ENCODE measurements at places on chromosomes 4 and X.

DNA sequence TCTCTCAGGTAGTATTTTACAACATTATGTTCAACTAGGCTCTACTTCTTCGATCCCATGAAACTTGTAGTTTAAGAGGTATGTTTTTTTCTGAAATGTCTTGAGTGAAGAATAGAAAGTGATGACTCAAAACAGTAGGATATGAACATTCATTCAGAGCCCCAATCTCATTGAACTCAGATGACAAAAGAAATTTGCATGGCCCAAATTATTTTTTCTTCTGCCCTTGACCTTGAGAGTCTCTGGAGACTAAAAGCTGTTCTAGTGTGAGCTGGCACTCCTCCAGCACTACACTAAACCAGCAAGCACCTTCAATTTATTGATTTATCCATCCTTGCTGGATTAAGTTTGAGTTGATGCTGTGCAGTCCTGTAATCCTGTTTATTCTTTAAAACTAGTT, 4.0 kb downstream of the DCLK2 start:
- no peak overlapping the region for H3K27ac ChIP-seq
- DNase-seq, result no peak
- H3K4me1 ChIP-seq, result peaks cover 5% of the 10 kb centered on the region
- no peaks in the 10 kb centered on the region for H3K36me3 ChIP-seq
- H3K4me3 ChIP-seq, result no peak overlapping the region

- H3K4me3 ChIP-seq, result no peak overlapping the region
- H3K27me3 ChIP-seq, result no peaks in the 10 kb centered on the region
- no peaks in the 10 kb centered on the region for H3K4me1 ChIP-seq
- DNase-seq, result no peak
- H3K27ac ChIP-seq, result no peak overlapping the region
- H3K36me3 ChIP-seq, result no peaks in the 10 kb centered on the region
Observed at GRCh38 chr4:43357252-43357974, 464.9 kb downstream of the GRXCR1 start.

DNA sequence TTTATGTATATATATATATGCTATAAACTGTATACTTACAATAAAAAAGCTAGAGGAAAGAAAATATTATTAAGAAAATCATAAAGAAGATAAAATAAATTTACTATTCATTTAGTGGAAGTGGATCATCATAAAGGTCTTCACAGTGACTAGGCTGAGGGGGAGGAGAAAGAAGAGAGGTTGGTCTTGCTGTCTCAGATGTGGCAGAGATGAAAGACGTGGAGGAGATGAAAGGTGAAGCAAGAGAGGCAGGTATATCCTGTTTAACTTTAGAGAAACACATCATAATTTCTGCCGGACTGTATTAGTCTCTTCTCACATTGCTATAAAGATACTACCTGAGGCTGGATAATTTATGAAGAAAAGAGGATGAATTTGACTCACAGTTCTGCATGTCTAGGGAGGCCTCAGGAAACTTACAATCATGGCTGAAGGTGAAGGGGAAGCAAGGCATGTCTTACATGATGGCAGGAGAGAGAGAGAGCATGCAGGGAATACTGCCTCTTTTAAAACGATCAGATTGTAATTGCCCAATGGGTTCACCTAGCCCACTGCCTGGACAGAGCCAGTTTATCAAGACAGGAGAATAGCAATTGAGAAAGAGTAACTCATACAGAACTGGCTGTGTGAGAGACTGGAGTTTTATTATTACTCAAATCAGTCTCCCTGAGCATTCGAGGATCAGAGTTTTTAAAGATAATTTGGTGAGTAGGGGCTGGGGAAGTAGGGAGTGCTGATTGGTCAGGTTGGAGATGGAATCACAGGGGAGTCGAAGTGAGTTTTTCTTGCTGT, 22.1 kb upstream of the RRAGB start:
- H3K27ac ChIP-seq, result no peak overlapping the region
- H3K4me1 ChIP-seq, result peaks cover 29% of the 10 kb centered on the region
- no peak overlapping the region for H3K4me3 ChIP-seq
- H3K27me3 ChIP-seq, result no peaks in the 10 kb centered on the region
- no peak for DNase-seq

- no peak overlapping the region for H3K27ac ChIP-seq
- no peaks in the 10 kb centered on the region for H3K27me3 ChIP-seq
- no peak for DNase-seq
- H3K36me3 ChIP-seq, result no peaks in the 10 kb centered on the region
Observed at GRCh38 chr4:2337896-2338295, 76.0 kb upstream of the MXD4 start.

- no peaks in the 10 kb centered on the region for H3K27me3 ChIP-seq
- no peak overlapping the region for H3K4me3 ChIP-seq
- no peak for DNase-seq
- no peak overlapping the region for H3K27ac ChIP-seq
- H3K36me3 ChIP-seq, result no peaks in the 10 kb centered on the region
Observed at GRCh38 chr4:24265989-24266388, 318.4 kb downstream of the DHX15 start.

DNA sequence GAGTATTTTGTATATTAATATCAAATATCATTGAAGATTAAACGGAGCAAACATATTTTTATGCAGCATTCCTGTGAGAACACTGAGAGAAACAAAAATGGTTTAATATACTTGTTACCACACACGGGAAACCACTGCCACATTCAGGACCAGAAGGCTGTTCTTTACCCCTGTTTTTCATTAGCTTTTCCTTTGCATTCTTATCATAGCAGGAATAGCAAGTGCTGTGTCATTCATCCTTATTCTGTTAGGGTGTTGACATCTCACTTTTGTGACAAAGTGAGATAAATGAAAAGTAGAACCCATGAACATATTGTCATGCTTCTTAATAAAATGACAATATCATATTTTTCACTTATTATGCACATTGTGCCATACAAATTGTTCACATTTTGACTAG, 212.4 kb upstream of the NDST4 start:
- no peaks in the 10 kb centered on the region for H3K4me1 ChIP-seq
- no peaks in the 10 kb centered on the region for H3K27me3 ChIP-seq
- no peak for DNase-seq
- H3K36me3 ChIP-seq, result no peaks in the 10 kb centered on the region
- H3K4me3 ChIP-seq, result no peak overlapping the region

DNA sequence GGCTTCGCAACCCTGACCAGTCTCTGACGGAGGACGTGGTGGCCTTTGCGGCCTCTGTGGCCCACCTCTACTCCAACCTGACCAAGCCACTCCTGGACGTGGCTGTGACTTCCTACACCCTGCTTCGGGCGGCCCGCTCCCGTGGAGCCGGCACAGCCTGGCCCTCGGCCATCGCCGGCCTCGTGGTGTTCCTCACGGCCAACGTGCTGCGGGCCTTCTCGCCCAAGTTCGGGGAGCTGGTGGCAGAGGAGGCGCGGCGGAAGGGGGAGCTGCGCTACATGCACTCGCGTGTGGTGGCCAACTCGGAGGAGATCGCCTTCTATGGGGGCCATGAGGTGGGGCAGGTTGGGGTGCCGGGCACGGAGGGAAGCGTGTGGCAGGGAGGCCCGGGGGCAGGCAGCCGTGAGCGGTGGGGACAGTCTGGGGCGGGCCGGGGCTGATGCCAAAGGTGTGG, 1.2 kb downstream of the ABCD1 start:
- H3K4me1 ChIP-seq, result peaks cover 25% of the 10 kb centered on the region
- peaks cover 7% of the 10 kb centered on the region for H3K36me3 ChIP-seq
- no peaks in the 10 kb centered on the region for H3K27me3 ChIP-seq
- peak overlapping the region; percentile 46 for H3K4me3 ChIP-seq
- no peak overlapping the region for H3K27ac ChIP-seq

DNA sequence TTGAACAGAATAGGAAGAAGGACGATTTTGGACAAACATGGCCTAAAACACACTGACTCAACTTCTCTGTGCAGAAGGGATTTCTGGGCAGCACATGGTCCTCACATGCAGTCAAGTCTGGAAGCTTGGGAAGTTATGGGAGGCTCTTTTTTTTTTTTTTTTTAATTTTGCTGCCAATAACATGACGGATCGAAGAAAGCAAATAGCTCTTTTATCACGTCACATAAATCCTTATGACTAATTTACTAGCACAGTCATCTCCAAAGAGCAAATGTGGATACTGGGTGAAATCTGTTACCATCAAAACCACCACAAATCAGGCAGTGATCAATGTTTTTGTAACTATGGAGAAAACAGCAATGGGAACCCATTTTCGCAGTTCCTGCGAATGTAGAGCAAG, 193.3 kb upstream of the FAM9B start:
- H3K27ac ChIP-seq, result no peak overlapping the region
- H3K36me3 ChIP-seq, result no peaks in the 10 kb centered on the region
- no peaks in the 10 kb centered on the region for H3K27me3 ChIP-seq
- H3K4me1 ChIP-seq, result peaks cover 15% of the 10 kb centered on the region

DNA sequence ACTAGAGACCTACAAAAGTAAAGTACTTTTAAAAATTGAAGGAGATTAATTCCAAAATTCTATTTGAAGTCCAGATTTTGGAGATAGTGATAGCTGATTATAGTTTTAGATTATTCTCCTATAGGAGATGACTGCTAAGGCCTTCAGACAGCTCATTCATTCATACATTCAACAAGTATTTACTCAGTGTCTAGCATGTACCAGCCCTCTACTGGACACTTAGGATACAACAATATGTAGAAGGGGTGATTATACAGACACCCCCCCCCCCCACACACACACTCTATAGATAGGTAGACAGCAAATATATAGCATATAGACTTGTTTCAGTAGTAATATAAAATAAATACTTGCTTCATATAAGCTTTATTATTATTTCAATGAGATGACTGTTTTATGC, 60.4 kb upstream of the TAF9B start:
- H3K4me3 ChIP-seq, result no peak overlapping the region
- no peaks in the 10 kb centered on the region for H3K4me1 ChIP-seq
- no peaks in the 10 kb centered on the region for H3K27me3 ChIP-seq
- H3K36me3 ChIP-seq, result no peaks in the 10 kb centered on the region
- DNase-seq, result no peak
- H3K27ac ChIP-seq, result no peak overlapping the region

DNA sequence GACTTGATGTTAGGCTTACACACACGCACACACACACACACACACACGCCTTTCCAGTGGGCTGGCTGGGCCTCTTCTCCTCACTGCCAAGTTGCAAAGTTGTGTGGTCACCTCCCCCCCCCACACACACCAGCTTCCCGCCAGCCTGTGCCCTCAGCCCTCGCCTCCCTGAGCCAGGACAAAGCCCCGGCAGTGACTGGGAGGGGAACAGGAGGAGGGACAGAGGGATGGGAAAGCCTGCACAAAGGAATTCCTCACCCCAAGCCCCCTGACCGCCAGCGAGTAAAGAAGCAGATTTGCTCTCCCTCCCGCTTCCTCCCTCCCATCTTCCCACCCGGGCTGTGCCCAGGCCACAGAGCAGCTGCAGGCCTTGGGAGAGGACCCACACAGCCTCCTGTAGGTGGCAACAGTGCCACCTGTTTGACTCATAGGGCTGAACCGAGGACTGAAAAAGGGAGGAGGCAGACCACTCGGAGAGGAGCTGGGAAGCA, at the start of gene GDPD2:
Gene GDPD2, plus strand, starts transcription at position 464 of the 491 bp plus-strand sequence. CDS start 1,671 bp downstream, outside the sequence.
- no peaks in the 10 kb centered on the region for H3K4me1 ChIP-seq
- peaks cover 4% of the 10 kb centered on the region for H3K36me3 ChIP-seq
- no peak within 1 kb of the TSS for H3K27ac ChIP-seq
- H3K4me3 ChIP-seq, result no peak within 1 kb of the TSS
- no peak for DNase-seq
- H3K27me3 ChIP-seq, result no peaks in the 10 kb centered on the region

DNA sequence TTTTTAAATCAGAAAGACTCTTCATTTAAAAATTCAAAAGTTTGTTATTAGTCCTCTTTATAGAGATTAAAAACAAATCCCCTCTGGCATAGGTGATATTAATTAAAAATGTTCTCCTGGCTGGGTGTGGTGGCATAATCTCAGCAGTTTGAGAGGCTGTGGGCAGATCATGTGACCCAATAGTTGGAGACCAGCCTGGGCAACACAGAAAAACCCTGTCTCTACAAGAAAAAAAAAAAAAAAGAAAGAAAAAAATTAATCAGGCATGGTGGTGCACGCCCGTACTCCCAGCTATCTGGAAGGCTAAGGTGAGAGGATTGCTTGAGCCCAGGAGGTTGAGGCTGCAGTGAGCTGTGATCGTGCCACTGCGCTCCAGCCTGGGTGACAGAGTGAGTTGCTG, 38.9 kb downstream of the RASGEF1B start:
- H3K4me1 ChIP-seq, result peaks cover 3% of the 10 kb centered on the region
- no peaks in the 10 kb centered on the region for H3K27me3 ChIP-seq
- H3K27ac ChIP-seq, result no peak overlapping the region
- DNase-seq, result no peak

GRCh38 chr4:12573716-12574115, 910.4 kb downstream of the RAB28 start:
- H3K36me3 ChIP-seq, result no peaks in the 10 kb centered on the region
- H3K4me1 ChIP-seq, result no peaks in the 10 kb centered on the region
- DNase-seq, result no peak
- no peak overlapping the region for H3K27ac ChIP-seq

DNA sequence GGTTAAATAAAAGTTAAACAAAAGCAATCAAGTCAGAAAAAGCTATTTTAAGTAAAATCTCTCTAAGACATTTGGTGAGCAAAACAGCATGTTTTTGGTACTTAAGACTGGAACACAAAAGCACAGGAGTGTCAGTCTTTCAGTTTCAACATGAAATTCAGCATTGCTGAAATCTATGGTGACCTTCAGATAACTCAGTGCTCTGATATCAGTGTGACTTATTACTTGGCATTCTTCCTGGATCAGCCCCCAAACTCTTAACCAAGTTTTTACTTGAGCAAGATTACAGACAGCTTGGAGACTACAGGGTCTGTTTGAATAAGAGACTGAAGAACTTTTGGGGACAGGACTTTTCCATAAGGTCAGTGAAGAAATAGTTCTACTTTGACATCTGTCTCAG, 437.2 kb downstream of the RAPGEF2 start:
- no peak for DNase-seq
- H3K4me3 ChIP-seq, result no peak overlapping the region
- no peak overlapping the region for H3K27ac ChIP-seq
- H3K36me3 ChIP-seq, result no peaks in the 10 kb centered on the region
- no peaks in the 10 kb centered on the region for H3K27me3 ChIP-seq
- H3K4me1 ChIP-seq, result no peaks in the 10 kb centered on the region

GRCh38 chrX:77065896-77066295, 381.3 kb upstream of the FGF16 start:
- no peaks in the 10 kb centered on the region for H3K27me3 ChIP-seq
- no peak for DNase-seq
- peaks cover 9% of the 10 kb centered on the region for H3K4me1 ChIP-seq
- no peaks in the 10 kb centered on the region for H3K36me3 ChIP-seq

DNA sequence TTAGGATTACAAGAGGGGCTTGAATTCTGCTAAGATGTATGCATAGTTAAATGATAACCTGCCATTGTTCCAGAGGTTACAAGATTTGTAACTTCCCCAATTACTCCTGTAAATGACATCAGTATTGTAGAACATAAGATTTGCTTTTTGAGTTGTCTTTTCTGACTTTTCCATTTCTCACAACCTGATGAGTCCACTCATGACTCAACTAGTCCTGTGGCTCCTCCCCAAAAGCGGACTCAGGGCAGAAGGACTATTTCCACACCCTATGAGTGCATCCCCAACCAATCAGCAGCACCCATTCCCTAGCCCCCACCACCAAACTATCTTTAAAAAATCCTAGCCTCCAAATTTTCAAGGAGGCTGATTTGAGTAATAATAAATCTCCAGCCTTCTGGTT, 54.7 kb downstream of the HOPX start:
- H3K27ac ChIP-seq, result no peak overlapping the region
- no peaks in the 10 kb centered on the region for H3K27me3 ChIP-seq
- DNase-seq, result no peak

- no peaks in the 10 kb centered on the region for H3K27me3 ChIP-seq
- no peak overlapping the region for H3K27ac ChIP-seq
- H3K36me3 ChIP-seq, result no peaks in the 10 kb centered on the region
- no peak for DNase-seq
- H3K4me3 ChIP-seq, result no peak overlapping the region
- H3K4me1 ChIP-seq, result no peaks in the 10 kb centered on the region
Observed at GRCh38 chr4:173860094-173860493, 330.1 kb upstream of the HAND2 start.
